ENCODE measurements at places on chromosomes 3 and 15.

GRCh38 chr15:40285151-40285550 is 2.3 kb upstream of the ANKRD63 start:
- DNase-seq, result no peak

DNA sequence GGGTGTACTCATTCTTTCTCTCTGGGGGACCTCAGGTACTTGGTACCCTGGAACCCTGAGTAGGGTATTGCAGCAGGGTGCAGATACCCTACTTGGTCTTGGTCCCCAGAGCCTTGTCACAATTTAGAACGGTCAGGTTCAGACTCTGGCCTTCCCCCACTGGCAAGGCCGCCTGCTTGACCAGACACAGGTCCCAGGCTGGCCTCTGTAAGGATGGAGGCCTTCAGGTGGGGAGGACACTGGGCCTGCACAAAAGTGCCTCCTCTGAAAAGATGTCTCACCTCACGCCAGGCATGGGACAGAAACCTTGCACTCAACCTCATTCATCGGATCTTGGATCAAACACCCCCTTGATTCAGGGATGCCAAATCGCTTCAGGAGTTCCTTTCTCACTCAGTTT is 158.4 kb downstream of the KLF13 start:
- no peak for DNase-seq

DNA sequence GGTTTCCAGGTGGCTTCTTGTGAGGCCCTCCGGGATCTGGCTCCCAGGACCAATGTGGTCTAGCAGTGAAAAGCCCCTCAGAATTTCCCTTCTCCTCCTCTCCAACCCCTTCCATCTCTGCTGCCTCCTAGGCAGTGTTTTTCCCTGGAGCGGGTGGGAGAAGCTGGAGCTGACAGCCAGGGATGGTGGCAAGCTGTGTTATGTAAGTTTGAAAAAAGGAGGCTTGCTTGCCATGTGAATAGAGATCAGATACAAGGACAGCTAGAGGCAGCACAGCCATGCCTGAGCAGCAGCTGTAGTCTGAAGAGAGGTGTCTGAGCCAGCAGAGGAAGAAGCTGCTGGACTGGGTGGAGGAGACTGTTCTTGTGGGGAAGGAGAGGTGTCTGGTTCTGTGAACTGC is 20.6 kb downstream of the SNAPC5 start:
- no peak for DNase-seq

DNA sequence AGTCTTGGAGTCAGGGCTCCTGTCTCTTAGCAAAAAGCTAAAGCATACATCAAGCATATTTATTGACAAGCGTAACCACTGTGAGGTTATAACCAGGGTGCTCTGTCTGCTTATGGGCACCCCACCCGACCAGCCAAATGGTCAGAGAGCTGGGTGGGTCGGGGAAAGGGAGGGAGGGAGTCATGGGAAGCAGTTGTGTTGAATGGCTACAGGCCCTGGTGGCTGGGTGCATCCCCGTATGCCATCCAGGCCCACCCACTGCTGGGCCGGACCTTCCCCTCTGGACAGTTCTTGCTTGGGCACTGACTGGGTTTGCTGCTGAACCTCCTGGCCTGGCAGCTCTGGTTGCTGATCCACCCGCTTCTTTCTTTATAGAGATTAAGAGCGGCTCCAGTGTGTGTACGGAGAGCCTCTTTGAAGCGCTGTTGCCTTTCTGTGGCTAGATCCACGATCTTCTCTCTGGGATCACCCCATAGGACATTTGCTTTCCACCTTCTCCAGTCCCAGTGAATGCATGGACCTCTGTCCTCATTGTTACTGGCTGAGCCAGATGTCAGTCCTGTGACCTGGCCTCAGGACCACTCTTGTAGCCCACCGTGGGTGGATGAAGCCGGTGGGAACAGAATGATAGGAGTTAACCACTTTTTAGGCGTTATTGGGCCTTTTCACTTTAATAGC is 59.6 kb downstream of the SMAD3 start:
- DNase-seq, result no peak

DNA sequence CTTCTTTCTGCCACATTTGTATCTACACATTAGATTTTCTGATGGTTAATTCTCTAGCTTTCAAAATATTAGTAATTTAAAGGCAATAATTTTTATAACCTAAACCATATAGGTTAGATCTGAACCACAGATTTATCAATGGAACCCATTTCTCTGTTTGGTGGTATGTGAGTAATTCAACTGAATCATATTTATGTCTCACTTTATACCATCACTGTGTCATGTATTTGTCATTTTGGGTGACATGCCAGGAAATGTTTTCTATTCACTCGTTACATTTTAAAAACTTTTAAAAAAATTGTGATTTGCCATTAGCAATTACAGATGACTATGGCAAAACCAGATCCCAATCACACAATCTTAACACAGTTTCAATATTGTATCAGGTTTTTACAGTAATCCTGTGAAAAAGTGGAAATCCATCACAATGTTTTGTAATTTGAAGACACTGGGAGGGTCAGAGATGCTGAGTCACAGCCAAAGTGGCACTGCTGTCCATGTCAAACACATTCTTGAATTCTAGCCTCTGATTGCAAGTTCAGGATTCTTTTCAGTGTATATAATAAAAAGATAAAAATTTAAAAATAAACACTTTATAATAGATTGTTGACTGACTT is 356.0 kb upstream of the RBMS3 start:
- no peak for DNase-seq

GRCh38 chr15:67170143-67170925 is 84.1 kb downstream of the AAGAB start:
- DNase-seq, result no peak

DNA sequence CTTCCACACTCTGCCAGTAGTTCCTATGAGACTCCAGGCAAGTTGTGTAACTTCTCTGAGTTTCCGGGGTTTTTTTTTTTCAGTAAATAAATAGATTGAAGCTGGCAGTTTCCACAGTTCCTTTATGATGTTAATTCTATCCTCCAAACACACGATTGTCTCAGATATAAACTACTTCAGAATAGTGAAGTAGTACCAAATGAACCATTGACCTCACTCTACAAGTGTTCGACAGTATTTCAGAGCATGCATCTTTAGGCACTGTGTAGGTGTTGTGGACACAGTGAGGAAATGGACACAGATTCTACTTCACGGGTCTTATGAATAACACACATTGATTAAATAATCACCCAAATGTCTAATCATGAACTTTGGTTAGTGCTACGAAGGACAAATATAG is 136.1 kb upstream of the IGSF10 start:
- DNase-seq, result no peak

- no peak for DNase-seq
These were observed 153.2 kb downstream of the CTNNB1 start for GRCh38 chr3:41352510-41352909.

- no peak for DNase-seq
These were observed 99.2 kb upstream of the TMC3 start for GRCh38 chr15:81473177-81473576.

DNA sequence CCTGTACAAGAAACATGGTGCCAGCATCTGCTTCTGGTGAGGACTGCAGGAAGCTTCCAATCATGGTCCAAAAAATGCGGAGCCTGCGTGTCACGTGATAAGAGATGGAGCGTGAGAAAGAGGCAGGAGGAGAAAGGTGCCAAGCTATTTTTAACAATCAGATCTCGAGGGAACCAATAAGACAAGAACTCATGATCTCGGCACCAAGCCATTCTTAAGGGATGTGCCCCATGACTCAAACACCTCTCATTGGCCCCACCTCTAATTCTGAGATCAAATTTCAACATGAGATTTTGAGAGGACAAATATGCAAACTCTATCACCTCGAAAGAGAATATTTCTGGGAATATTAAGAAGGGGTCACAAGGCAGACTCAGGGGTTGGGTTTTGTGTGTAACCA is 107.2 kb downstream of the PYDC2 start:
- DNase-seq, result no peak

- no peak for DNase-seq
These were observed 289.7 kb upstream of the TPM1 start for GRCh38 chr15:62752657-62753517.

- no peak for DNase-seq
These were observed 162.4 kb upstream of the CFAP20DC start for GRCh38 chr3:59212128-59212779.

GRCh38 chr3:122318620-122319019 is 6.4 kb upstream of the CSTA start:
- DNase-seq, result no peak

- no peak for DNase-seq
These were observed 63.1 kb downstream of the EPHA6 start for GRCh38 chr3:96877510-96877909.

DNA sequence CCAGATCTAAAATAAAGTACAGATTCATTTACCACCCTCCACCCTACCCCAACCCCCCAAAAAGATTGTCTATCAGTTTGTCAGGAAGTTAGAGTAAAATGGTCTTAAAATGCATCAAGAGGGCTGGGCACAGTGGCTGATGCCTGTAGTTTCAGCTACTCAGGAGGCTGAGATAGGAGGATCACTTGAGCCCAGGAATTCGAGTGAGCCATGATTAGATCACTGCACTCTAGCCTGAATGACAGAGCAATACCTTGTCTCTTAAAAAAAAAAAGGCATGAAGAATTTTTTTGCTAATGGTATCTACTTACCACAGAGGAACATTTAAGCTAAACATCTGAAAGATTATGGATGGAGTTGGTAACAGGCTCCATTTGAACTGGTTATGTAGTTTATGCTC is 71.0 kb downstream of the RBM6 start:
- no peak for DNase-seq

DNA sequence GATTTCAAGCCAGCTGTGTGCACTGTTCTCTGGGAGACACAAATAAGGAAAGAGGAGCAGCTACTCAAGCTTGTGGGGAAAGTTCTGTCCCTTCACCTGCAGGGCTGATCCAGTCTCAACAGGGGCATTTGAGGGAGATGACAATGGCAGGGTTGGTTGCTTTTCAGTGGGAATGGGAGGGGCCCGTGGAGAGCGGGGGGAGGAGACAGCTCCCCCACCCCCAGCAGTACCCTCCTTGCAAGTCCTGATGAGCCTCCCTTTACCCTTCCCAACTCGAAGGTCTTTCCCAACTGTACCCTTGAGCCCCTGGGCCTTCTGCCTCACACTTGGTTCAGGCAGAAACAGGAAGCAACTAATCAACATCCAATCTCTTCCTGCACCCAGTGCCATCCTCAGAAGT is 71.8 kb upstream of the SNRPA1 start:
- no peak for DNase-seq

DNA sequence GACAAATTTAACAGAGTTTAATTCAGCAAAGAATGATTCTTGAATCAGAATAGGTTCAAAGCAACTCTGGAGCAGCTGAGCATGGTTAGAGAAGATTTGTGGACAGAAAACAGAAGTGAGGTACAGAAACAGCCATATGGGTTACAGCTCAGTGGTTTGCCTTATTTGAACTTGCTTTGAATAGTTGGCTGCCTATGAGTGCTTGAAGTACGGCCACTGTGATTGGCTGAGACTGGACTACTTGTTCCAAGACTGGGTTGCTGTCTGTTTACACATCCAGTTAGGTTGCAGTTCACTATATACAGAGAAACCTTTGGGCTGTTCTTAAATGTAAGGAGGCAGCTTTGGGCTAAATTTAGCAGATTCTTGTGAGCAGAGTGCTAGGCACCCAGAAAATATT is 79.4 kb upstream of the CADPS start:
- DNase-seq, result no peak

GRCh38 chr15:38622304-38622703 is 57.7 kb upstream of the RASGRP1 start:
- no peak for DNase-seq

GRCh38 chr3:69491975-69492374 is 106.1 kb upstream of the FRMD4B start:
- peak; percentile 31 for DNase-seq

GRCh38 chr3:122581622-122582021 is 4.2 kb downstream of the PARP15 start:
- no peak for DNase-seq

DNA sequence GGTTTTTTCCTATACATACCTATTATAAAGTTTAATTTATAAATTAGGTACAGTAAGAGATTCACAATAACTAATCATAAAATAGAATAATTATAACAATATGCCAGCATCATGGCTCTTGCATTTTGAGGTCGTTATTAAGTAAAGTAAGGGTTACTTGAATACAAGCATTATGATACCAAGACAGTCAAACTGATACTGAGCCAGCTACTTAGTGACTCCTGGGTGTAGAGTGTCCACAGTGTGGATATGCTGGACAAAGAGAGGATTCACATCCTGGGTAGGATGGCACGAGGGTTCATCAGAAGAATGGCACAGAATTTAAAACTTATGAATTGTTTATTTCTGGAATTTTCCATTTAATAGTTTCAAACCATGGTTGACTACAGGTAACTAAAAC is 157.2 kb upstream of the IL12A start:
- no peak for DNase-seq

GRCh38 chr3:66326340-66326739 is 105.5 kb downstream of the SLC25A26 start:
- DNase-seq, result no peak

- DNase-seq, result no peak
These were observed 65.0 kb downstream of the MYO5A start for GRCh38 chr15:52463638-52464037.

DNA sequence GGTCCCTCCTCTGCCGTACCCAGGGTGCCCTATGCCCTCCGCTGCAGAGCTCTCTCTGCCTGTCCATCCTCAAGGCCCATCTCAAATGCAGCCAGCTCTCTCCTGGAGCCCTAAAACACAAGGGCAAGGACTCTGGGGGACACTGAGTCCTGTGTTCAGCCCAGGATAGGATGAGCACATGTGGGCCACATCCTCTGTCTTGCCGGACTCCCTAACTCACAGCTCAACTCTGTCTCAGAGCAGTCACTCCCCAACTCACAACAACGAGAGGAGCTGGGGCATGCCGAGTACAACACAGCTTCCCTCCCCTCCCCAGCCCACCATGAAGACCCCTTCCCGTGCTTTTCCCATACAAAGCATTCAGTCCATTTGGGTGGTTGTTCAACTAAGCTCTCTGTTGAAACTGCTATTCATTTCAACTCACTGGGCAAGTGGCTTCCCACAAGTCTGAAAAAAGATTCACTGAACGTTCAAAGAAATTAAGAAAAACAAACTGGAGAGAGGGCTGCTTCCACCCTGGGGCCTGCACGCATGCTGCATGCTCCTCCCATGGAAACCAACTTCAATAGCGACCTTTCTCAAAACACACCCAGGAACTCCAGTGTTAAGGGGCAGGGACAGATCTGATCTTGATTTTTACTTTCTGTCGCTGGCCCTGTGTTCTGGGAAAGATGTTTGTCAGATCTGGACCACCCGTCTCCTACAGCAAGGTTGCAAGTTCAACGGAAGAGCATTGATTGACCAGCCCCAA is 124.3 kb upstream of the IGF1R start:
- no peak for DNase-seq

- no peak for DNase-seq
These were observed 51.1 kb downstream of the CPNE4 start for GRCh38 chr3:131983689-131984088.

- peak; percentile 42 for DNase-seq
These were observed 170.8 kb downstream of the IGSF11 start for GRCh38 chr3:118863731-118864322.

- peak; percentile 71 for DNase-seq
These were observed 1.5 kb upstream of the SPSB4 start for GRCh38 chr3:141049681-141050080.

- no peak for DNase-seq
These were observed 145.4 kb downstream of the GAP43 start for GRCh38 chr3:115768661-115769060.

Measured in BE2C (cell line).